ENCODE measurements at places on chromosomes 13 and 19. TPM values are rescaled to one million over a fixed set of nuclear protein-coding genes. Genes with fewer than 3 reads are reported as not detected.

- DNase-seq: peak; percentile 21
Measured at GRCh38 chr13:42396501-42396900, 124.5 kb downstream of the AKAP11 start.

GRCh38 chr19:48415395-48415794 lies 21.9 kb downstream of the GRIN2D start:
- no peak for DNase-seq

DNA sequence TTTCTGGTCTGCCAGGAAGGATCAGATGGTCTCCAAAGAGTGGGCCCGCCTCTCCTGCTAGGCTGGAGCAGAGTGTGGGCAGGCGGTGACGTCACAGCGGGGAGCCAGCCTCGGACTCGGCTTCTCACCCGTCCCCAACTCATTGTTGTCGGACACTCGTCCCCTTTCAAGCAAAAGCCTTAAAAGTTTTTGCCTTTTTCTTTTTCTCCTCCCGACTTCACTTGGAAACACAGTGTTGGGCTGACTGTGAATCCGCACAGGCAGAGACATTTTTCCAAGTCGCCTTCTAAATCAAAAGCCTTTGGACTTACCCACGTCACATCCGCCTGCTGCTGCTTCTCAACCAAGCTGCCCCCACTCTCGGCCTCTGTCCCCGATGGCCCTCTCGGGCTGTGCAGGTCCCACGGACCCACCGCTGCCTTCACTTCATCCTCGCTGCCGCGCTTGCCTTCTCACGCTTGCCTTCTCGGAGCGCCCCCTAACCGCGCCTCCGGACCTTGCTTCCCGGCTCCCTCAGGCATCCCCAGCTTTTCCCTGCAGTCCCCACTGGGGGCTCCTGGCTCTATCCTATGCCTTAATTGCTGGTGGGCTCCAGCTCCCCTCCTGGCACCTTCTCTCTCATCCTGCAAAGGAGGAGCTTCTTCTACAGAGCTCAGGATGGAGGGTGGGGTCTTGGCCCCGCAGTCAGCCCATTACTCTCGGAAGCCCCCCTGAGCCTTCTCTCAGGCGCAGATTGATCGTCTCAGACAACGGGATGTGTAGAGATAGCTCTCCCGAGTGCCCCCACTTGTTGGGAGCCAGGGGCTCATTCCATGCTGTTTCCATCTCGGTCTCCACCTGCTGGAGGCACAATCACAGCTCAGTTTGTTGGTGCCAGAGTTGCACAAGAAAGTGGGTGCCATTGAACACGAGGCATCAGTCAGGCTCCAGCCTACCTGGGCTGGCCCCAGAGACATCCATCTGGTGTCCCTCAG lies 3.9 kb upstream of the ZNF135 start:
- no peak for DNase-seq

- no peak for DNase-seq
Measured at GRCh38 chr13:77853703-77854102, 64.9 kb downstream of the EDNRB start.

The ZNF224 gene
- total RNA-seq: 8.3 TPM

The LCP1 gene
- 370 TPM for total RNA-seq

All from HT1080 (cell line).